Prostate gland (tissue), 2 donors: ENCODE measurements at places on chromosomes 5 and 9. TPM values are rescaled to one million over a fixed set of nuclear protein-coding genes. Genes with fewer than 3 reads are reported as not detected.

GRCh38 chr5:151686674-151687407 is at the start of gene SPARC:
SPARC (minus strand) TSS chr5:151686915; CDS start chr5:151676188, 10,727 bp downstream.
- H3K27ac ChIP-seq: peak within 1 kb of the TSS; percentile 80
- no peaks in the 10 kb centered on the region for H3K27me3 ChIP-seq
- peak within 1 kb of the TSS; percentile 38 for H3K4me3 ChIP-seq
- no peaks in the 10 kb centered on the region for H3K4me1 ChIP-seq
- peak; percentile 55 for DNase-seq
- H3K36me3 ChIP-seq: no peaks in the 10 kb centered on the region

DNA sequence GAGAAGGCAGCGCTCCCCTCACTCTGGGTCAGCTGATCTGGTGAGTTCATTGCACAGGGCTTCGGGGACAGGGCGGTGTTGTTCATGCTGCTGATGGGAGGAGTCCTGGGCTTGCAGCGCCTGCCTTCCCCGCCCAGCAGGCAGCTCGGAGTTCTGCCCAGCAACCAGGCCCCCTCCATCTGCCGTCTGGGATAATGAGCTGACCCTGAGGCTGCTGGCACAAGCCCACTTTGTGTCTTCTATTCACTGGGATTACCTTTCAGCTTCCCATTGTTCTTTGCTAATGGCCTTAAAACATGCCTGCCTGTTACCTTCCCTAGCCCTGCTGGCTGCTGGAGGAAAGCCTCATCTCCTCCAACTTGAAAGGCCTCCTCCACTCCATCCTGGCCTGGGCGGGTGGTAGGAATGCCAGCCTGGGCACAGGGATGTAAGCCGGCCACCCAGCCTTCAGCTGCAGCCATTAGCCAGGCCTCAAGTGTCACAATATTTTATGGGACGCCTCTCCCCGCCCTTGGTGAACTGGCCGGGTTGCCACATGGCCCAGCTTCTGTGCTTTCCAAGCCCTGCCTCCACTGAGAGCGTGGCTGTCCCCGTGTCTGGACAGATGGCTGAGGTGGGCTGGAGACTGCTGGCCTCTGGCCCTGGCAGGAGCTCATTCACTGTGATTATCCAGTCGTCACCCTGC is 70.4 kb downstream of the GADD45G start:
- H3K27me3 ChIP-seq: no peaks in the 10 kb centered on the region
- H3K36me3 ChIP-seq: no peaks in the 10 kb centered on the region
- peaks cover 16% of the 10 kb centered on the region for H3K4me1 ChIP-seq
- peak overlapping the region; percentile 21 for H3K27ac ChIP-seq

DNA sequence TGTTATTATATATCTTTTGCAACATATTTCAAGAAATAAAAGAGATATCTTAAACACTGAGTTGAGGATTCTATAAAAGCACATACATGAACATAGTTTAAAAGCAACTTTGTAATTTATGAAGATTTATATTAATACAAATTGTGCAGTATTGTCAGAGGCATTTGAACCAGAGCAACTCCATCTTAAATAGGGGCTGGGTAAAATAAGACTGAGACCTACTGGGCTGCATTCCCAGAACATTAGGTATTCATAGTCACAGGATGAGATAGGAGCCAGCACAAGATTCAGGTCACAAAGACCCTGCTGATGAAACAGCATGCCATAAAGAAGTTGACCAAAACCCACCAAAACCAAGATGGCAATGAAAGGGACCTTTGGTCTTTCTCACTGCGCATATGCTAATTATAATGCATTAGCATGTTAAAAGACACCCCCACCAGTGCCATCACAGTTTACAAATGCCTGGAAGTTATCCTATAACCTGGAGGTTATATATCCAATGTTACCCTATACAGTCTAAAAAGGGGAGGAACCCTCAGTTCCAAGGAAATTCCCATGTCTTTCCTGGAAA is 320.2 kb downstream of the FAM170A start:
- H3K27me3 ChIP-seq: no peaks in the 10 kb centered on the region
- no peak for DNase-seq
- H3K27ac ChIP-seq: no peak overlapping the region
- no peak overlapping the region for H3K4me3 ChIP-seq
- peaks cover 3% of the 10 kb centered on the region for H3K4me1 ChIP-seq

GRCh38 chr5:148899993-148900392 is 73.6 kb downstream of the ADRB2 start:
- H3K4me3 ChIP-seq: no peak overlapping the region
- H3K27ac ChIP-seq: no peak overlapping the region
- peaks cover 9% of the 10 kb centered on the region for H3K4me1 ChIP-seq
- H3K36me3 ChIP-seq: no peaks in the 10 kb centered on the region
- peak; percentile 72 for DNase-seq

The ABITRAM gene
- total RNA-seq: 6.0 TPM

DNA sequence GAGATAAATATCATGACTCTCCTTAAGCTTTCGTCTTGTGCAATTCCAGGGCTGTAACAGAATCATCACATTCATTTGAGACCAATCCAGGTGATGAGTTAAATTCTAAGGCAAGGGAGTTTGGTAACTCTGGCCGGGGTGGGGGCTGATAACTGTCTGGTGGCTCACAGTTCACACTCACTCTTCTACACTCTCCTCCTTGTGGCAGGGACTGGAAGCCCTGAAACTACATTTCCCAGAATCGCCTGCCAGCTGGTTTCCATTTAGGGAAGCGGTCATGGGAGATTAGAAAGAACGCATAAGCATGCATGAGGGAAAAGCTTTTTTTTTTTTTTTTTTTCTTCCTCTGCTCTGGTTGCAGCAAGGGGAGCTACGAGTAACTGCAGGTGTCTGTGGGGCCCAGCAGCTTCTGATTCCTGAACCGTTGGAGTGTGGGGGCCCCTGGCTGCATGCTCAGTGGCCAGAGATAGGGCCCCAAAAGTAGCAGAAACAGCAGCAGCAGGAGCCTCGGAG is 154.8 kb upstream of the TBC1D2 start:
- DNase-seq: no peak
- no peak overlapping the region for H3K4me3 ChIP-seq
- H3K27ac ChIP-seq: no peak overlapping the region
- no peaks in the 10 kb centered on the region for H3K36me3 ChIP-seq
- no peaks in the 10 kb centered on the region for H3K4me1 ChIP-seq
- H3K27me3 ChIP-seq: no peaks in the 10 kb centered on the region

DNA sequence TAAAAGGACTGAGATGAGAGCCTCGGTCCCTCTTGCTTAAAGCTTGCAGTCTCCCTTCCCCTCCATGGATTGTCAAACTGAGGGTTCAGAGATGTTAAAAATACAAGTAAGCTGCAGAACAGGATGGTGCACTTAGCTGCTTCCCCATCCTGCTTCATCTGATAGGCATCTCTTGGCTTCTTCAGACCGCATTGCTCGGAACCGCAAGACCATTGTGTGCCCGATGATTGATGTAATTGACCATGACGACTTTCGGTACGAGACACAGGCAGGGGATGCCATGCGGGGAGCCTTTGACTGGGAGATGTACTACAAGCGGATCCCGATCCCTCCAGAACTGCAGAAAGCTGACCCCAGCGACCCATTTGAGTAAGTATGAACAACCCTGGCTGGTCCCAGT is 65.5 kb upstream of the SAP30L start:
- no peaks in the 10 kb centered on the region for H3K27me3 ChIP-seq
- no peak overlapping the region for H3K27ac ChIP-seq
- no peak for DNase-seq
- H3K4me3 ChIP-seq: no peak overlapping the region

The TMEFF1 gene
- 1.7 TPM for total RNA-seq

DNA sequence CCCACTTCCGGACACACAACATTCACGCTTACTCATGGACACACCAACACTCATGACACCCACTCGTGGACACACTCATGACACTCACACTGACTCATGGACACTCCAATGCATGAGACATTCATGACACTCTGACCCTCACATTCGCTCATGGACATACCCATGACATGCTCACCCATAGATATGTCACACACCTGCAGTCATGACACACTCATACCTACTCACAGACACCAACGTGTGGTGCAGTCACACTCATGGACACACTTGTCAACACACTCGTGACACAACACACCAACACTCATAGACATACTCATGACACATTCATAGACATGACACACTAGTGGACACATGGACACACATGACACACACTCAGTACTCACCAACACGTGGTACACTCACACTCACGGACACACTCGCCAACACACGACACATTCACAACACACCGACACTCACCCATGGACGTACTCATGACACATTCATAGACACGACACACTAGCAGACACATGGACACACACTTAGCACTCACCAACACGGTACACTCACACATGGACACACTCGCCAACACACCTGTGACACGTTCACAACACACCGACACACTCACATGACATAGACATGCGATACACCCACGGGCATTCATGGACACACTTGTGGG is 73.4 kb downstream of the PHF2 start:
- no peak overlapping the region for H3K27ac ChIP-seq
- no peak overlapping the region for H3K4me3 ChIP-seq
- H3K36me3 ChIP-seq: peaks cover 22% of the 10 kb centered on the region
- no peaks in the 10 kb centered on the region for H3K4me1 ChIP-seq
- no peak for DNase-seq

- H3K27ac ChIP-seq: no peak overlapping the region
- H3K27me3 ChIP-seq: no peaks in the 10 kb centered on the region
- H3K4me3 ChIP-seq: no peak overlapping the region
- no peak for DNase-seq
These were observed 66.1 kb downstream of the RAI14 start for GRCh38 chr5:34722183-34722582.

- H3K4me1 ChIP-seq: no peaks in the 10 kb centered on the region
- H3K4me3 ChIP-seq: no peak overlapping the region
- H3K36me3 ChIP-seq: no peaks in the 10 kb centered on the region
- H3K27ac ChIP-seq: no peak overlapping the region
These were observed 18.8 kb upstream of the KIF2A start for GRCh38 chr5:62287237-62287636.

- DNase-seq: no peak
- no peak overlapping the region for H3K4me3 ChIP-seq
- no peak overlapping the region for H3K27ac ChIP-seq
These were observed 203.8 kb downstream of the ARHGAP26 start for GRCh38 chr5:142973932-142974331.

The DIRAS2 gene
- total RNA-seq: 0.28 TPM

GRCh38 chr9:93247099-93247865 is 63.3 kb downstream of the WNK2 start:
- no peak for DNase-seq
- H3K27ac ChIP-seq: no peak overlapping the region
- H3K36me3 ChIP-seq: no peaks in the 10 kb centered on the region

- H3K4me3 ChIP-seq: no peak overlapping the region
- no peaks in the 10 kb centered on the region for H3K4me1 ChIP-seq
- H3K36me3 ChIP-seq: no peaks in the 10 kb centered on the region
These were observed 72.9 kb upstream of the SLC44A1 start for GRCh38 chr9:105171589-105171988.

DNA sequence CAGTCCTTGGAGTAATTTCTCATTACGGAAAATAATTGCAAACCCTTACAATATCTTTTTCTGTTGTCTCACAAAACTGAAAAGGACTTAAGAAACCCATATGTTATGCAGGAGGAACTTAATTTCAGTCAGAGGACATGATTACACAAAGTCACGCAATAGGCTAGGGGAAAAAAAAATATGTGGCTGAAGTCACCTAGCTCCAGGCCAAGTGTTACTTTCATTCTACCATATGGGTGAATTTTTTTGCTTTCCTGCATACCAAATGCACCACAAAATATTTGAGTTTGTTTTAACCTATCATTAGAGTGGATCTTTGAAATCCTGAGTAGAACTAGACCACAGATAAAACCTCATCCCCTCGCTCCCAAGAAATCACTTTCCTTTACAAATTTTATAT is 523.5 kb downstream of the CAAP1 start:
- no peak overlapping the region for H3K27ac ChIP-seq
- no peaks in the 10 kb centered on the region for H3K27me3 ChIP-seq
- no peaks in the 10 kb centered on the region for H3K4me1 ChIP-seq
- H3K36me3 ChIP-seq: no peaks in the 10 kb centered on the region

The RGS7BP gene
- 3.7 TPM for total RNA-seq

DNA sequence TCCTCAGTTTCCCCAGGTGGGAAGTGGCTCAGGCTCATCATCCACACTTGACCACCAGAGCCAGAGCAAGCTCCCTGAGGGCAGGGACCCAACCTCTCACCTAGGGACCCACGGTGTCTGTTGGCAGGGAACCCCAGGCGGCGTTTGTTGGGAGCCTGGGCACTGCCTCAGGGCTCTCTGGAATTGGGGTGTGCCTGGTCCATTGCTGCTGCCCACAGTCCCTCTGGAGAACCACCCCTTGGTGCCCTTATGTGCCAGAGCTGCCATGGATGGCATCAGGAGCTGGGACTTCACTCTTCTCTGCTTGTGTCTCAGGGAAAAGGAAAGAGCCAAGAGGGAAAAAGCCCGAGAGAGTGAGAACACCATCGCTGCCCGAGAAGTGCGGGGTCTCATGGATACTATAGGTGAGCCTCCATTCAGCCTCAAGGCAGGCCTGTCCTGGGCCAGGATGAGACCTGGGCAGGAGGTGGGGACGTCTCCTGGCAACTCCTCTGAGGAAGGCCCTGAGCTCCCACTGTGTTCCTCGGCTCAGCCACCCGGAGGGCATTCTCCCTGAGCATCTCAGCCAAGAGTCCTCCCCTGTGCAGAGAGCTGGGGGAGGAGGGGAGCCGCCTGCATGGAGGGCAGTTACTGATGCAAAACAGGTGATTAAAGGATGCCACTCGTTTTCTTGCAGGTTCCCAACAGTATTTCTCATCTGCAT is 4.5 kb downstream of the CCDC180 start:
- peaks cover 5% of the 10 kb centered on the region for H3K36me3 ChIP-seq
- H3K27ac ChIP-seq: no peak overlapping the region
- no peaks in the 10 kb centered on the region for H3K27me3 ChIP-seq
- no peak for DNase-seq
- no peak overlapping the region for H3K4me3 ChIP-seq

GRCh38 chr5:96529559-96529958 is 96.5 kb upstream of the PCSK1 start:
- no peaks in the 10 kb centered on the region for H3K27me3 ChIP-seq
- H3K4me1 ChIP-seq: no peaks in the 10 kb centered on the region
- no peak overlapping the region for H3K4me3 ChIP-seq
- DNase-seq: no peak

DNA sequence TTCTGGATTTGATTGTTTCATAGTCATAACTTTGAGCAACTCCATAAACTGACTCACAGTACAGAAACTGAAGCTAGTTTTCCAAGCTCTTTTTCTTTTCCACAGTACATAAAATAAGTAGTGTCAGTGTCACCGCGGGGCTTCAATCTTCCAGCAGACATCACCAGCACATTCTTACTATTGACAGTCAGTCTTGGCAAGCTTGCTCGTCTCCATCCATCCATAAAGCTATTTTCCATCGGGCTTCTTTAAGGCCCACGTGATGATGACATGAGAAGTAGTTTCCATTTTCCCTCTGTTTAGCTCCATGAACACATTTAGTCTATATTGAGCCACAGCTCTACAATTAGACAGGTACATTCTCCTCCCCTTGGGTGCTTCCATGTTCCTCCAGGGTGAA is 443.4 kb downstream of the KDM4C start:
- DNase-seq: no peak
- H3K4me3 ChIP-seq: no peak overlapping the region
- H3K4me1 ChIP-seq: no peaks in the 10 kb centered on the region
- no peaks in the 10 kb centered on the region for H3K36me3 ChIP-seq
